K562 (cell line): ENCODE measurements at places on chromosomes 16 and 17. TPM values are rescaled to one million over a fixed set of nuclear protein-coding genes. Genes with fewer than 3 reads are reported as not detected.

The CRHR1 gene
- total RNA-seq: not detected in 2 replicates

The CACNB1 gene
- total RNA-seq: 6.7 and 7.4 TPM in 2 replicates

The DHX58 gene
- 1.7 and 2.3 TPM in 2 replicates for total RNA-seq

The ZFHX3 gene
- 0.07 and 0.11 TPM in 2 replicates for total RNA-seq

The TK1 gene
- 198 TPM in 2 replicates for total RNA-seq

The KRTAP16-1 gene
- total RNA-seq: not detected in 2 replicates

The CHAD gene
- not detected in 2 replicates for total RNA-seq

The LDHD gene
- 0.69 and 0.83 TPM in 2 replicates for total RNA-seq

The KLHL10 gene
- total RNA-seq: not detected in 2 replicates

DNA sequence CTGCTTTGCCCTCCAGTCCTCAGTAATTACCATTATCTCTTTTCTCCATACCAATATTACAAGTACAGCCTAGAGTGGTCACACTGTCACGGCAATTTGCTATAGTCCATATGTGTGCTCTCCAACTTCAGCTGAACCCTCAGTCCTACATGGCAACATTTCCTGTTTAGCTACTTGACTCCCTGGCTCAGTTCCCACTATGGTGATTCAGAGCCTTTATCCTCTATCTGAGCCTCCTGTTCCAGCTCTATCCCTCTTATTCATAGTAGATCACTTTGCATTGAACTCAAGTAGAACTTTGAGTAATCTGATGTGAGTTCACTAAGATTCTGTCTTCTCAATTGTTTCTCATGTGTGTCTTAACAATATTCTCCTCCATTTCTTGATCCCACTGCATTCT lies 43.7 kb upstream of the GOSR1 start:
- DNase-seq: peak; percentile 49

GRCh38 chr17:37570527-37571093 lies 38.6 kb downstream of the SYNRG start:
- DNase-seq: peak; percentile 31

GRCh38 chr16:66409156-66409555 lies 17.9 kb upstream of the BEAN1 start:
- DNase-seq: no peak

DNA sequence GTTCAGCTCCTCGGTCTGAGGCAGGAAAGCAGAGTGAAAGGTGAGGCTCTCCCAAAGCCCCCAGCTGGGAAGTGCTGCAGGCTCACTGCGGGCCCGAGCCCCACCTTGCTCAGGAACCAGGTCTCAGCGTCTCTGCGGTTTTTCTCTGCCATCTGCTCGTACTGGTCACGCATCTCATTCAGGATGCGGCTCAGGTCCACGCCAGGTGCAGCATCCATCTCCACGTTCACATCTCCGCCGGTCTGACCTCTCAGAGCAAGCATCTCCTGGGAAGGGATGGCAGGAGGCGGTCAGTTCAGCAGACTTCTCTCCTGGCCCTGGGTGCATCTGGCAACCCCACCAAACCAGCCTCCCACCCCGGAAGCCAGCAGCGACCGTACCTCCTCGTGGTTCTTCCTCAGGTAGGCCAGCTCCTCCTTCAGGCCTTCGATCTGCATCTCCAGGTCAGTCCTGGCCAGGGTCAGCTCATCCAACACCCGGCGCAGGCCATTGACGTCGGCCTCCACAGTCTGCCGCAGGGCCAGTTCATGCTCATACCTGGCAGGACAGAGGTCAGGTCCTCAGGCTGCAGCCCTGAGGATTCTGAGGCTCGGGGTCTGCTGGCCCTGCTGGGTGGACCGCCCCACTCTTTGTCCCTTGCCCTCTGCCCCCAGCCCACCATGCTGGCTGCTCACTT lies 1.5 kb downstream of the KRT16 start:
- no peak for DNase-seq

GRCh38 chr17:67285360-67285759 lies 40.4 kb upstream of the HELZ start:
- DNase-seq: no peak

DNA sequence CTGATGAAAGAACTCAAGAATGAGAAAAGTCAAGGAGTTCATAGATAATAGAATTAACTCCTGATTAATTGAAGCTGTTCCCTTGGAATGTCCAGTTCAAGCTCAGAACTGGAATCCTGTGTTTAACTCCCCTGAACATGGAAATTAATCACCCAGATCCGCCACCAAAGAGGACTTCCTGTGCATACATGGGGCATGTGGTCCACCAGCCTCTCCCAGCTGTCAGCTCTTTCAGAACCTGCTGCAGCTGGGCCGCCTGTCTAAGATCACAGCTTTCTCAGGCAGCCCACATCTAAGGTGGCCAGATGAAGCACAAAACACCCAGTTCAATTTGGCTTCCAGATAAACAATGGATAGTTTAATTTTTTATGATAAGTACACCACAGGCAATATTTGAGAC lies 203.7 kb upstream of the COX10 start:
- no peak for DNase-seq

DNA sequence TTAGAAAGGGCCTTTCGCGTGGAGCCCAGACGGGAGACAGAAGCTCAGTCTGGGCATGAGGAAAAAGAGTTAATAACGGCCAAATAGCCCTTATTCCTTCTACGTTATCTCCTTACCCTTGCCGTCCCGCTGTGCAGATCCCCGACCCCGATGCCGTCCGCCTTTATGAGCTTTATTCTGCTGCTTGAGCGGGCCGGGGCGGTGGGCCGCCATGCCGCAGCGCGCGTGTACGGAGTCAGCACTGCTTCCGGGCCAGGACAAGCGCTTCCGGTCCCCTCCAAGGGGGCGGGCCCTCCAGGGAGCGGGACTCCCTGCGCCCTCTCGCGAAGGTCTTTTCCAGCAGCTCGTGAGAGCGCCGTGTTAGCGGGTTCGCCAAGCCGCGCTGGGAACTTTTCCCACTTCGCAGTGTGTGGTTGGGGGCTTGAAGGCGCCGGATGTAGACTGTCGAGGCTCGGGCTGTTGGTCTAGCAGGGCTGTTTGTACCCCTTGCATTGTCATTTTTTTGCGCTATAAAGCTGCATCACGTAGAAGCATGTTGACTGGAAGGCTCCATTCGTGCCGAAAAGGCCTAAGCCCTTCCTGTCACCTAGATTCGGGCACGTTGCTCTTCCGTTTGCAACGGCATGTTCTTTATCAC lies at the start of gene TSR1:
Gene TSR1, minus strand, starts transcription at position 243 of the 637 bp plus-strand sequence. Its CDS starts 30 bp downstream, at position 213.
- DNase-seq: peak; percentile 92

- DNase-seq: no peak
Measured at GRCh38 chr17:48629411-48629759, 3.2 kb upstream of the HOXB9 start.

- no peak for DNase-seq
Measured at GRCh38 chr17:7318121-7318860, 3.1 kb upstream of the GPS2 start.

GRCh38 chr17:61517843-61518606 lies 65.8 kb downstream of the TBX4 start:
- DNase-seq: no peak

- no peak for DNase-seq
Measured at GRCh38 chr16:47565454-47565853, 104.3 kb downstream of the PHKB start.

DNA sequence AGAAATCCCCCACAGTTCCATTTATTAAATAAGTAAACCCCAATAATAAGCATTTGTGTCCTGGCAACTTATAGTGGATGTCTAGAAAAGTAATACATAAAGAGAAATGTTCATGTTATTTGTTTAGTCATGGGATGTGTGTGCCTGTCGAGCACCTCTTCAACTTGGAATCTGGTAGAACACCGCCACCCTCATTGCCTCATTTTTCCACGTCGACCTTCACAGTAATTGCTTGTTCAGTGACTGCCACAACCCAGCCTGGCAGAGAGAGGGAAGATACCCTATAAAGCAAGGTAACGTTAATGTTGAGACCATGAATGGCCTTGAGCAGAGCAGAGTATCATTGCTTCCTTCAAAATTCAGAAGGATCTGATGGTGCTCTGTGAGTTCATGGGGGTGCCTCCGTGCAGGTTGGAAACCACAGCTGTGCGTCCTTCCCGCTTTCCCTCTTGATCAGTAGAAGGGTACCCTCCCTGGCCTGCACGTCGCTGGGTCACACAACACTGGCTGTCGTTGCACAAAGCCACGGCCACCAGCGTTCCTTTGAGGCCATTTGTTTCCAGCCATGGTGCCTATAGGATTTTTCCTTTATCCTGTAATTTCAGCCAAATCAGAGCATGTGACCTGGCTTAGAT lies 3.7 kb upstream of the DNASE1 start:
- DNase-seq: no peak

DNA sequence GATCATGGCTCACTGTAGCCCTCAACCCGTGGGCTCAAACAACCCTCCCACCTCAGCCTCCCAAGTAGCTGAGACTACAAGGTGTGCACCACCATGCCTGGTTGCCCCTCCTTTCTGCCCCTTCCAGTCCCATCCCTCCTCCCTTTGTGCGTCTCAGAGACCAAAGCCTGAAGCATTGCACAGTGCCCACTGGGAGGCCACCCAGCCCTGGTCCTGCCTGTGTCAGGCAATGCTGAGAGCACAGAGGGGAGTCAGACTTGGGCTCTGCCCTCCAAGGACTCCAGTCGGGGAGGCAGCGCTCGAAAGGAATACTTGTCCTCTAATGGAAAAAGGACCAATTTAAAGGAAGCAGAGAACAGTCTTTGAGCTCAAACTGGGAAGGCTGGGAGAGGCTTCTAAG lies 20.4 kb downstream of the RAI1 start:
- no peak for DNase-seq

DNA sequence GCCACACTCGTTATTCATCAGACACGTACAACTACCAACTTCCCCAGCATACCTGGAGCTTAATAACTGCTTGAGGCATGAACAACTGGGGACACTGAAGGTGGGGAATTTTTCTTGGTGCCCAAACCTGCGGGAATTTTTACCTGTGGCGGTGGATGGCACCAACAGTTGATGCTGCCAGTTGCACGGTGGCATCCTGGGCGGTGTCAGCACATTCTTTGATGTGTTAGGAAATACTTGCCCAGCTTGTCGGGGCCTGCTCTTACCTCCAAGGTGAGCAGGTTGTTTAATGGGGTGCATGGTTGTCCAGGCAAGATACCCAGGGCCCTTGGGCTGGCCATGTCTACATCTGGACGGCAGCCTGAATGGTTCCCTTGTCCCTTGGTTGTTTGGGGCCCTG lies 79.6 kb downstream of the CRISPLD2 start:
- no peak for DNase-seq
